Activated CD4-positive, alpha-beta T cell treated with anti-CD3 and anti-CD28 coated beads, Interleukin-2, amount 50 U/mL, for 48 hours (primary cell): ENCODE measurements at places on chromosomes 13 and 19.

- no peak for DNase-seq
Measured at GRCh38 chr19:33906578-33907335, 110.1 kb downstream of the KCTD15 start.

GRCh38 chr13:47463726-47464125, 537.3 kb downstream of the SUCLA2 start:
- no peak for DNase-seq

- no peak for DNase-seq
Measured at GRCh38 chr13:78602561-78603239, 652 bp downstream of the POU4F1 start.

GRCh38 chr19:44903602-44904425, 1.8 kb upstream of the APOE start:
- DNase-seq, result peak; percentile 78

DNA sequence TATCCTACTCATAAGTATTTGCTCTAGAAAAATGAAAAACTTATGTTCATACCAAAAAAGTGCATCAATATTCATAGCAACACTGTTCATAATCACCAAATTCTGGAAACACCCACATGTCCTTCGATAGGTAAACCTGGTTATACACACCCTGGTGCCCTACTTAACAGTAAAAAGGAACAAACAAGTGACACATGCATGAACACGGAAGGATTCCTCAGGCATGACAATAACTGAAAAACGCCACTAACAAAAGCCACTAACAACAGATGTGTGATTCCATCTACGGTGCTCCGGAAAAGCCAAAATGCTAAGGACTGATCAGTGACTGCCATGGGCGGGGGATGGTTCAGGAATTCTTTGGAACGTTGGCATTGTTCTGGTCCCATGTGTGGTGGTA, 65.5 kb downstream of the STK24 start:
- no peak for DNase-seq

GRCh38 chr19:18449552-18449951, 11.6 kb upstream of the ISYNA1 start:
- no peak for DNase-seq

GRCh38 chr19:13920940-13921747, 15.1 kb downstream of the CC2D1A start:
- DNase-seq, result peak; percentile 15

DNA sequence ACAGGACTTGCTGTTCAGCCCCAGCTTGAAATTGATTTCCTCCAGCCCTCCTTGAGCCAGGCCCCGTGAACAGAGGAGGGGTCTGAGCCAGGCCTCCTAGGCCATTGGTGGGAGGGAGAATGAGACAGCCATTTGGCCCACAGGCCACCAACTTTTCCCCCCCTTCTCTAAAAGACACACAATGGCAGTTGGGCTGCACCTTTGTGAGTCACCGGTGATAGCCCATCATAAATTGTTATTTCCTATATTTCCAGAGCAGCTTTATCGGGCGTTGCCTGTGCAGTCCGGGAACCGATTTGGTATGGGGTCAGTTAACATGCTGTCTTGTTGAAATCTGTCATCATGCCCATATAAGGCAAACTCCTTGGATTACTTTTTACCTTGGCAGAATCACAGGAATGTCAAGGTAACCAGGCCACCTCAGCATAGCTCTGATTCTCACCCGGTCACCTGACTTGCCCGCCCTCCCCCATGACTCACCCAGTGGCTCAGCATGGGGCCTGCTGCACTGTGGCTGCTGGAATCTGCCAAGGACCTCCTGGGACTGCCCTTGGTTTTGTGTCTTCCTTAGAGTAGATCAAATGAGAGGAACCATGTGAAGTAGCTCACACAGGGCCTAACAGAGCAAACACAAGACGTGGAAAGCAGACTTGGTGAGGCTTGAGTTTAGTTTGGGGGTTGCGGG, 36.1 kb downstream of the ACTN4 start:
- DNase-seq, result peak; percentile 65

DNA sequence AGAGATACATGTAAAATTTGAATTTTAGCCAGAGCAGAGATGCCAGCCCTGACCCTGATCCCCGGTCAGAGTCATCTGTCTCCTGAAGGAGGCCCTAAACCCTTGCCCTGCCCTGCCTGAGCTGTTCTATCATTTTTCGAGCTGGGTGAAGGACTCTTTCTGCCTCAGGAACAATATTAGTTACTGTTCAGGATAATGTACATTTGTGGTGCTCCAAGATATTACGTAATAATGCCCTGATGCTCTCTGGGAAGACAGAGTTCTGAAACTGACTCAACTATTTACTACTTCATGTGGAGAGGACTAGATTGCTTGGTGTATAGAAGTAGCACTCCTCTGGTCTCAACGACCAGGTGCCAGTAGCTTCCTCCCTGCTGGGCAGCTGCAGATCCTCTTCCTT, 37.9 kb upstream of the UBL3 start:
- DNase-seq, result no peak

DNA sequence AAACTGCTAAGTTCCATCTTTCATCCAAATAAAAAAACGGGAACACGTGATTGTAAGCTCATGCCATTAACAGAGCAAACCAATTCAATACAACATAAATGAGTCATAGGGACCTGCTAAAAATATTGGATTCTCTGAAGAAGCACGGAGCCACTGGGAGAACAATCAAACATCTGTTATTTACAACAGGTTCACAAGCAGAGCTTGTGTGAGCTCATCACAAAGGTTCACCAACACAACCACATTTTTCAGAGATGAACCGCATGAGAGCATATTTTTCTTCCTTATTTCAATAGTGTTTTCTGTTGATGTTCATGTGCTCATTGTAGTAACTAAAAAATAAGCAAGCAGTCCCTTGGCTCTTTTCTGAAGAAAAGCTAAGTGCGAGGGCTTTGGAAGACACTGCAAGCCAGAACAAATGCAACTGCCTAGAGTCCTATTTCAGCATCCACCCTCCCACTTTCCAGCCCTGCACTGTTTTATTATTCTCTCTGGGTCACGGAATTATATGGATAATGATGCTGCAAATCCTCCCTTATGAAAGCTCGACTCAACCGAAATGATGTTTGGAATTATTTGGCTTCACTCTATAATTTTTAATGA, 545.8 kb downstream of the LIG4 start:
- no peak for DNase-seq
